CD4-positive, alpha-beta T cell treated with Interleukin-10 for 1 hour (primary cell): ENCODE measurements at places on chromosomes 4 and X.

GRCh38 chrX:19750028-19750782, 137.2 kb downstream of the SH3KBP1 start:
- DNase-seq: peak; percentile 50

DNA sequence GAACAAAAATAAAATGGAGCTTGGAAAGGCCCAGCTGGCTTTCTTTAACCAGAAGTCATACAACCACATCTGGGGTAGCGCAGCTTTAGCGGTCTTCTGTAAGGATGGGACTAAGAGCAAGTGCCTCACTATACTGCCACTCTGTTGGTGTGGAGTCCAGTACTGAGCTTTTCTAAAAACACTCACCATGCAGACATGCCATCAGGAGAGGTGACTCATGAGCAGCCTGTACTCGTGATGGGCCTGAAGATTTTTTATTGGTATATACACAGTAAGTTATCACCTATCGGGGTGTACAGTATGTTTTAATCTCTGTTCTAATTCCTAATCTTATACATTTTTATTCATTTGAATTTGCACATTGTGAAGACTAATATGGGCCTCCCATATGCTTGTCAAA, 9.6 kb downstream of the PPP3CA start:
- DNase-seq: peak; percentile 8

DNA sequence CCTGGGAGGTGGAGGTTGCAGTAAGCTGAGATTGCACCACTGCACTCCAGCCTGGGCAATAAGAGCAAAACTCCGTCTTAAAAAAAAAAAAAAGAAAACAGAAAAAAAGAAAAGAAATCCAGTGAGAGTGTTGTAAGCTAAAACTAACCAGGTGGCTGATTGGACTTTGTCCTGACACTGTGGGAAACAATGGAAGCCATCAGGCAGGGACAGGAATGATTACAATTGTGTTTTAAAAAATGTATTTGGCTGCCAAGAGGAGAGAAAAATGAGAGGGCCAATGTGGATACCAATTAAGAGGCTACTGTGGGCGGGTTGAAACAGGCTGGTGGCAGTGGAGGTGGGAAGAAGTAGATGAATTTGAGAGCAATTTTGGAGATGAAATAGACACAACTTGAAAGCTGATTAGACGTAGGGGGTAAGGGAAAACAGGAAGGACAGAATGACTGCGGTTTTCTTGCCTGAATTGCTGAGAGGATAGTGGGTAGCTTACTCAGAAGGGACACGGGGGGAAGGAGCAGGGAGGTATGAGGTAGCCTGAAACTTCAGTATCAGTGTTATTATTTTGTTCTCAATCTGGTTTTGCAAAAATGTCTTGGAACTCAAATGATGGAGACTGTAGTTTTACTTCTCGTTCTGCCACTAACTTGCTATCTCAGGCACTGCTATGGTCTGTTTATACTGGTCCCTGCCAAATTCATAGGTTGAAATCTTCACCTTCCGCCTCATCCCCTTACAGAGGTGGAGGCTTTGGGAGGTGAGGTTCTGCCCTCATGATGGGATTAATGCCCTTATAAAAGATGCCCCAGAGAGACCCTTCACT, 45.6 kb upstream of the CHRNA9 start:
- DNase-seq: peak; percentile 42

DNA sequence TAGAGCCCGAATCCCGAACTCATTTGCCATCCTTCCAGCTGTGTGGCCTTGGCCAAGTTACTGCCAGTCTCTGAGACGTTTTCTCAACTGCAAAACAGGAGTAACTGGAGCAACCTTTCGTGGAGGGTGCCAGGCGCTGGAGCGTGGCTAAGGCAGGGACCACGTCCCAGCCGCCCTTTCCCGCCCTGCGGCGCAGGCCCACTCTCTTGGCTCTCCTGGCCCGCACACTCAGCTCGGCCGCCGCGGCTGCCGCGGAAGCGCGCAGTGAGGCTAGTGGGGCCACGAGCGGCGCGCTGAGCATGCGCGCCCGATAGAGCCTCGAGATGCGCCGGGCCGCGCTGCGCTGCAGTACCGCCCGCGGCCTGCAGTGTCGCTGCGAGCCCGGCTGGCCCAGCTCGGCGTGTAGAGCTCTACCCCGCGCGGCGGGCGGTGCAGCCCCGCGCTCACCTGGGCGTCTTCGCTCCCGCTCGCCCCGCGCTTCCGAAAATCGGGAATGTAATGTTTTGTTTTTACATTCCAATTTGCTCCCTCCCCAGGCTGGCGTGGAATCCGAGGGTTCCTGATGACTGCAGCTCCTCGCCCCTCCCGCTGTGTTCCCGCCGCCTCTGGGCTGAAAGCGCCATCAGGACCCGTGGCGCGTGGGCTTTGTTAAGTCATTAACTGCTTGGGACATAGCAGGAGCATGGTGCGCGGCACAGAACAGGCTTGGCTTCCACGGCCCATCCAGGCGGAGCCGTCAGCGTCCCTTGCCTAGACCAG, 4.0 kb upstream of the ZNF518B start:
- DNase-seq: peak; percentile 80

- no peak for DNase-seq
These were observed 331.1 kb upstream of the SLC7A11 start for GRCh38 chr4:138573246-138573645.
